ENCODE measurements at places on chromosomes 2 and 18. TPM values are rescaled to one million over a fixed set of nuclear protein-coding genes. Genes with fewer than 3 reads are reported as not detected.

Gene SIX3
- total RNA-seq = not detected

Gene UGT1A10
- total RNA-seq = not detected

Gene HJURP
- total RNA-seq = 0.52 TPM

GRCh38 chr2:9370746-9371145 is 52.6 kb downstream of the ITGB1BP1 start:
- no peak for DNase-seq

GRCh38 chr2:6554466-6554865 is 311.2 kb downstream of the CMPK2 start:
- no peak for DNase-seq

DNA sequence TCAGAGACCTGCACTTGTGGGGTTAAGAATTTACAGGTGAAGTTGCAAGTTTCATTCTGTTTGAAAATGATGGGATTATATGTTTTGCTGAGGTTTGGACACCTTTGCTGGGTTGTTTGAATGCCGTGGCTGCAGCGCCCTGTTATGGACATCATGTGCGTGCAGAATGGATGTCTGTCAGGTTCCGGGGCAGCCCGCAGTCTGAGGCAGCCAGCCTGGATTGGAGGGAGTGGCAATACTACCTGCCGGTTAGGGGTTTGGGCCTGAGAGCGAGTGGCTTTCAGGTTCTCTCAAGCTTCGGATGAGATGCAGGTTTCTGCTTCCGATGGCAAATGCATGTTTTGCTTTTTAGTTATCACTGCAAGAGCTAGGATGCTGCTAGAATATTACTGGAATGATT is 1.1 kb downstream of the CASP8 start:
- no peak for DNase-seq

DNA sequence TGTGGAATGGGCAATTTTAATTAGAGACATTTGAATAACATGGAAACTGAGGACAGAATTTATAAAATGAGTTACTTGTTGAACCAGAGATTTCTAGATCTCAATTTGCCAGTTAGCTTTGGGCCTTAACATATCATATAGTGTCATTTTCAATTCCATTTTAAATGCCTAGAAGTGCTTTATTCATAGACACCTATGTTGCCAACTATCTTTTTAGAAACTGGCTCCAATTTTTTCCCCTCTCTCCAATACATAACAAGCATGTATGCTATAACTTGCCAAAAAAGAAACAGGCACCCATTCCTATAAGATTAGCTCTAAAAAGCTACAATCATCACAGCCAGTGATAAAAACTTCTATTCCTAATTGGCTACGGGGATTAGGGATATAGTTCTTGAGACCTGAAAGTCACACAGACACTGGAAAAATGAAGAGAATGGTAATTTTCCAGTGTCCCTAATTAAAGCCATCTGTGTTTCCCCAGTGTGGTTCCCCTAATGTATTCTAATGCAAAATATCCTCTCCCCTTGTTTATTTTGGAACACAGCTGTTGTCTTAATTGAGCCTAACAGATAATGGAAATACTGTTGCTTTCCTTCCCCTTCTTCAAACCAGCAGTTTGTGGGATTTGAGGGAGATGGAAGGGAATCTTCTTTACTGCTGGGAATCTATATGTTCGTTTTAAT is 205.5 kb upstream of the FSHR start:
- no peak for DNase-seq

- no peak for DNase-seq
Measured at GRCh38 chr18:23585897-23586248, 433 bp downstream of the NPC1 start.

Data from left ventricle myocardium superior (tissue), 1 donor.